Activated T-helper 17 cell treated with anti-CD3 and anti-CD28 coated beads, Interleukin-2, amount 50 U/mL, for 72 hours (primary cell): ENCODE measurements at places on chromosomes 16 and 17. TPM values are rescaled to one million over a fixed set of nuclear protein-coding genes. Genes with fewer than 3 reads are reported as not detected.

- ATAC-seq, result no peak
These were observed 26.2 kb upstream of the FOXK2 start for GRCh38 chr17:82493226-82493781.

DNA sequence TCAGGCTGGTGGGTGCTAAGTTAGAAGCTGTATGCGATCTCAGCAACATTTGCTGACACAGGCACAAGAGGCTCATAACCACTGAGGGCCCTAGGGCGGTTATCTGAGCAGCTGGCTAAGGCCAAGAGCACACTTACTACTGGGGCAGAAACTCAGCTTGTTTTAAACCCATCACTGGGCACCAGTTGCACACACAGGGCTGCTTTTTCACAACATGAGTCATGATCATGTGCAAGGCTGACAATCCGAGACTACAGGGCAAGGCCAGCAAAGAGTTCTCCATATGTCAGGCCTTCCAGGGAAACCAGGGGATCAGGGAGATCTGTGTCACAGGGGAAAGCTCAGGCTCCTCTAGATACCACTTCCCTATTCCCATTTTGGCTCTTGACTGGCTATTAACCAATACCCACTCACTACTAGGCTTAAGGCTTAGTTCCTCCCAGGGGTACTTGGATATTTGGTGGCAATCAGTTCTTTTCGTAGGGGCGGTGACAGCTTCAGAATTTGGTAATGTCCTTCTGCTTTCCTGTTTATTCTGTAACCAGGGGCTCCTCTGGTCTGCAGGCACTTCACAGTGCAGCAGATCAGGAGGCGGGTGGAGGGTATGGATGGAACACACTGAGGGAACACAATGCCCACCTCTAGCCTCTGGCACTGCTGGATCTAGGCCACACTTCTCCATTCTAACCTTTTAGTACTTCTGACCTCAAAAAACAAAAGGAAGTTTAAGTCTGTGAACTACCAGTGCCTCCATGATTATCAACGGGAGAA, 44.9 kb upstream of the ERN1 start:
- ATAC-seq, result no peak

DNA sequence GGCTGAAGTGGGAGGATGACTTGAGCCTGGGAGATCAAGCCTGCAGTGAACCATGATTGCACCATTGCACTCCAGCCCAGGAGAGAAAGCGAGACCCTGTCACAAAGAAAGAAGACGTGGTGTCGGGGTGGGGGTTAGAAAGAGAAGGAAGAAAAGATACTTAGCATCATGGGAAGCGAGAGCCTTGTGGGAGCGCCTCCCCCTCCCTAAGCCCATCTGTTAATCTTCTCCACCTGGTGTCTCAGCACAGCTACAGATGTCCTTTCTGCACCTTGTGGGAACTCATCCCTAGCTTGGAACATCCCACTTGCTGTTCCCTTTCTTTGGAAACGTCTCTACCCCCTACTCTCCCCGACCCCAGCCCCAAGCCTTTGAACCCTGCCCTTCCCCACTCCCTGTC, 6.0 kb downstream of the ZNF688 start:
- ATAC-seq, result no peak

DNA sequence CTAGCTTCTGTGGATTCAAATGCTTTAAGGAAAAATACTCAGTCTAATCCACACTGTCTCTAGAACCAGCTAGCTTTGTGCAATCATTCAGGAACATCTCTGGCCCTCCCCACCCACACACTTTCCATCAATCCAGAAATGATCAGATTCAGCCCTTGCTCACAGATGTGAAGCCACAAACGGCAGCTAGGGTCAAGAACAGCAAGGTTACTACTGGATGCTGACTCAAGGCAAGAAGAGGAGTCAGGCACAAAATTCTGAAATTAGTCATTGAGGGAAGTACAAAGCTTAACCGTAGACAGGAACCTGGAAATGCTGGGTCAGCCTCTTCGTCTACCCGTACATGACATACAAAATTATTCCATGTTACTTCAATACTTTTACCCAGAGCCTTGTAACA, 174.6 kb downstream of the CDH13 start:
- ATAC-seq, result peak; percentile 91

DNA sequence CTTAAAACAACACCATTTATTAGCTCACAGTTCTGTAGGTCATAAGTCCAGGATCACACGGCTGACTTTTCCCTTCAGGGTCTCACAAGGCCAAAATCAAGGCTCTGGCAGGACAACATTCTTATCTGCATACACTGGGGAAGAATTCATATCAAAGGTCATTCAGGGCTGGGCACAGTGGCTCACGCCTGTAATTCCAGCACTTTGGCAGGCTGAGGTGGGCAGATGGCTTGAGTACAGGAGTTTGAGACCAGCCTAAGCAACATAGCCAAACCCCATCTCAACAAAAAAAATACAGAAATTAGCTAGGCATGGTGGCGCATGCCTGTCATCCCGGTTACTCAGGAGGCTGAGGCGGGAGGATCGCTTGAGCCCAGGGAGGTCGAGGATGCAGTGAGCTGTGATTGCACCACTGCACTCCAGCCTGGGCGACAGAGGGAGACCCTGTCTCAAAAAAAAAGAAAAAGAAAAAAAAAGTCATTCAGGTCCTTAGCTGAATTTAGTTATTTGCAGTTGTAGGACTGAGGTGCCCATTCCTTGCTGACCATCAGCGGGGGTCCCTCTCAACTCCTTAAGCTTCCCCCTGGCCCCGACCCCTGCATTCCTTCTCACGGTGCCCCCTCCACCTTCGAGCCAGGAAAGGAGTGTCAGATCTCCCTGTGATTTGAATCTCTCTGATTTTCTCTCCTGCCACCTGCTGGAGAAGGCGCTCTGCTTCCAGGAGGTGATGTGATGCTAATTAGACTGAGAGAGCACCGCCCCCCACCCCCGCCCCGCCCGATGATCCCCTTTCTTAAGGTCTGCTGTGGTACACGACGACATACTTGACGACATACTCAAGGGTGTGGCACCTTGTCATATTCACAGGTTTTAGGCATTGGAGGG, 91.8 kb upstream of the CLEC18A start:
- no peak for ATAC-seq

- peak; percentile 70 for ATAC-seq
These were observed 8.2 kb upstream of the ATP2C2 start for GRCh38 chr16:84360170-84360569.

- no peak for ATAC-seq
These were observed 2.9 kb downstream of the SLC13A5 start for GRCh38 chr17:6710317-6710716.

- ATAC-seq, result no peak
These were observed 73.5 kb downstream of the ZNF423 start for GRCh38 chr16:49782405-49782804.

DNA sequence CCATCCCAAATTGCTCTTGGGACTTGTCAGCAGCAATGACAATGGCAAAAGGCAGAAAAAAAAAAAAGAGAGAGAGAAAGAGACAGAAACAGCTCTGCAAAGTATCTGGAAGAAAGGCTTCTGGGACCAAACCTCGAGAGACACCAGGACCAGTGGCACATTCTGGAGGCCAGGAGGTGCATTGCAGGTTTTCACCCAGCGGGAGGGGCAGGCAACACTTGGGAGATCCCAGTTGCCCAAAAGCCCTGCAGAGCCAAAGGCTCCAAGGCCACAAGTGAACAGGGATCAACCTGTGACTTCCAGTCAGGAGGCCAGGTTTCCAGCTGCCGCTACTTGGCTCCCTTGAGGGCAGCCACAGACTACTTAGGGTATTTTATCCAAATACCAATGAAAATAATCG, 110.8 kb upstream of the CDH5 start:
- ATAC-seq, result no peak

DNA sequence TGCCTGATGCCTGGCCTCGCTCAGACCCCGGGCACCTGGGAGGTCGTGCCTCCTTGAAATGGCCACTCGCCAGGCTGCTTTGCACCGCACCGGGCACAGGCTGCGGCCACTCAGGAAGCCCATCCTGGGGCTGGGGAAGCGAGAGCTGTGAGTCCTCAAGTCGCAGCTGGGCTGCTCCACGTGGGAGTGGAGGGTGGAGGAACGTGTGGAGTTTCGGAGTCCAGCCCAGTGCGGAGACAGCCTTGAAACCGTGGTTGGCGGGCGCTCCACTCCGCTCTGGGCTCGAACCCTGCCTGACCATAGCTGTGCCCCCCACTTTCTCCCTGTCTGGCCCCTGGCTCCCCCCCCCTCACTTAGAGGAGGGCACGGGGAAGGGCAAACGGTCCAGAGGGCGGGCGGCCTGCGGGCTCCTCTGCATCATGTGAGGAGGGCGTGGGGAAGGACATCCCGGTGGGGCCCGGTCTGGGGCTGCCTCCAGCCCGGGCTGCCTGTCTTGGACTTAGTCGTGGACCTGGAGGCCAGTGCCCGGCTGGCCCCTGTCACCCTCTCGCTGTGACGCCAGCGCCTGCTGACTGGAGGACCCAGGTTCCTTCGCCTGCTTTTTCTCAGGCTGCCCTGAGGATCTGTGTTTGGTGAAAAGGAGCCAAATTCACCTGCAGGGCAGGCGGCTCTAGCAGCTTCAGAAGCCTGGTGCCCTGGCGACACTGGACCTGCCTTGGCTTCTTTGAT, 2.5 kb downstream of the UBE2I start:
- no peak for ATAC-seq

GRCh38 chr17:83137523-83137922, 58.1 kb downstream of the METRNL start:
- no peak for ATAC-seq

DNA sequence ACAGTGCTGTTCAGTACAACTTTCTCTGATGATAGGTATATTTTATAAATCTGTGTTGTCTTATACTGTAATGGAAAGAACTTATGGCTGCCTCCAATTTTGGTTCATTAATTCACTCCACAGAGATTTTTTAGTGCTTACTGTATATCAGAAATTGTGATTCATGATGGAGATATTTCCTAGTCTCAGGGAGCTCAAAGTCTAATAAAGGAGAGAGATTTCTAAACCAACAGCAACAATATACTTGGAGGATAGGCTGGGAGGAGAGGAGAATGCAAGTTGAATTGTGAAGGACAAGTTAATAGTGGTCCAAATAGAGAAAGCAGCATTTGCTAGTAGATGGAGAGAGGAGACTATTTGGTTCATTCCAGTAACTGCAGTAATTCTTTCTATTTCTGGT, 63.5 kb downstream of the TANC2 start:
- ATAC-seq, result no peak

GRCh38 chr17:17793378-17794214, 43.2 kb downstream of the SREBF1 start:
- no peak for ATAC-seq

DNA sequence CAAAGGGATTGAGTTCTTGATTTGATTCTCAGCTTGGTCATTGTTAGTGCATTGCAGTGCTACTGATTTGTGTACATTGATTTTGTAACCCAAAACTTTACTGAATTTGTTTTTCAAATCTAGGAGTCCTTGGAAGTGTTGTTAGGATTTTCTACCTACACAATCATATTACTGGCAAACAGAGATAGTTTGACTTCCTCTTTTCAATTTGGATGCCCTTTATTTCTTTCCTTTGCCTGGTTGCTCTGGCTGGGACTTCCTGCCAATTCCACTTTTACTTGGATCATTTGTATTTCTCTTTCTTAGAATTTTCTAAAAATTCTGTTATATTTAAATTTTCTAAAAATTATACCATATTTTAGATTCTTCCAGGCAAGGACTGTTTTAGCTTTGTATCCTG, 151.1 kb downstream of the FTO start:
- ATAC-seq, result no peak

- ATAC-seq, result peak; percentile 100
These were observed 18.3 kb downstream of the ZSWIM7 start for GRCh38 chr17:15981208-15981607.

DNA sequence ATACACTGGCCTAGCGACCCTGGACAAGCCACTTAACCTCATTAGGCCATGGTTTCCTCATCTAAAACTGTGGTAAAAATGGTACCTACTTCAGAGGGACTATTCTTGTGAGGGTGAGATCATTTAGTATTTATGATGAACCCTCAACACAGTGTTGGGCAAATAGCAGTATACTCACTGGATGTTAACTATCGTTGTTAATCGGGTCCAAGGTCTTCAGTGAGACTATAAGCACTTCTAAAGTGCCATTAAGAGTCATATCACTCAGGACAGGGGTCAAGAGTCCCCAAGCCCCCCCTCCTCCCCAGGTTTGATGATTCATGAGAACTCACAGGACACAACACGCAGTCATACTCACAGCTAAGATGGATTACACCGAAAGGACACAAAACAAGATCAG, 11.0 kb downstream of the TK2 start:
- ATAC-seq, result no peak

The HAGH gene
- total RNA-seq, result 42.0 TPM

The USP43 gene
- total RNA-seq, result 1.2 TPM

The ZKSCAN2 gene
- total RNA-seq, result 3.7 TPM

The C16orf86 gene
- 1.8 TPM for total RNA-seq

The ITGA2B gene
- 2.2 TPM for total RNA-seq

The ADAD2 gene
- total RNA-seq, result not detected
